ENCODE measurements at places on chromosomes 2 and 18.

DNA sequence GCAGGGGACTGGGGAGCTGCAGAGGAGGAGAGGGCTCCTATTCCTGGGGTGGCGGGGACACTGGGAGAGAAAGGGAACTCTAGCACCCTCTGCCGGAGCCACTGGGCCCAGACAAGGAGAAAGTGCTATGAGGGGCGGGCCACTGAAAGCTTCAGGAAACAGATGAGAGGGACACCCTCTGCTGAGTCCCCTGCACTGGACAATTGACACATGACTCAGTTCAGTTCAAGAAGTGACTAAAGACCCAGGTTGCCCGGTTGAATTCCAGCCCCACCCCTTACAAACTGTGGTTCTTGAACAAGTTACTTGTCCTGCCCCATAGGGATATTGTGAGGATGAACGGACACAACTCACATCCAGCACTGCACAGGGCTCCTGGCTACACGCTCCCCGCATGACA is 5.0 kb downstream of the RUFY4 start:
- DNase-seq = no peak

- DNase-seq = no peak
Measured at GRCh38 chr2:202161151-202161835, 77.1 kb downstream of the SUMO1 start.

DNA sequence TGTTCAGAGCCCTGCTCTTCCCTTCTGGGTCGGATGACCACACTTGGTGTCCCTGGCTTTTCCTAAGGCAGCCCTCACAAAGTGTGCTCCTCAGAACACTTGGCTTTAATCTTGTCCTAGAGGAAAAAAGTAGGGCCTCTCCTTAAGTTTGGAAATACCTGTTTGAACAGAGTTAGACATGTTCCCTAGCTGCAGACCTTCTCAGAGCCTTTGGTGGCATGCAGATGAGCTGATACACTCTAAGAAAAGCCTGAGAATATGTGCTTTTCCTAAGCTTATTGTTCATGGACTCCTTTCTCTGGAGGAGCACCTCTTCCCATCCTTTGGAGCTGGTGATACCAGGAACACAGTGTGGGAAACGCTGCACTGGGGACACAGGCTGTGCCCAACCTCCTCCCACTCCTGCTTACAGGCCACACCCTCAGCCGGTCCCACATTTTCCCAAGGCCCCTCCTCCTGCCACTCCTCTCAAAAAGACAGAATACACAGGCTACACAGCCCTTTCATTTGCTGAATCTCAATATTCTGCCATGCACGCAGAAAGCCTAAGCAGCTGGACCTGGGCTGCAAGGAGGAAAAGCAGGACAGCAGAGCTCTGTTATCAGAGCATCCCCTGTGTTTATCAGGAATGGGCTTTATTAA is 443.6 kb downstream of the NBAS start:
- no peak for DNase-seq

DNA sequence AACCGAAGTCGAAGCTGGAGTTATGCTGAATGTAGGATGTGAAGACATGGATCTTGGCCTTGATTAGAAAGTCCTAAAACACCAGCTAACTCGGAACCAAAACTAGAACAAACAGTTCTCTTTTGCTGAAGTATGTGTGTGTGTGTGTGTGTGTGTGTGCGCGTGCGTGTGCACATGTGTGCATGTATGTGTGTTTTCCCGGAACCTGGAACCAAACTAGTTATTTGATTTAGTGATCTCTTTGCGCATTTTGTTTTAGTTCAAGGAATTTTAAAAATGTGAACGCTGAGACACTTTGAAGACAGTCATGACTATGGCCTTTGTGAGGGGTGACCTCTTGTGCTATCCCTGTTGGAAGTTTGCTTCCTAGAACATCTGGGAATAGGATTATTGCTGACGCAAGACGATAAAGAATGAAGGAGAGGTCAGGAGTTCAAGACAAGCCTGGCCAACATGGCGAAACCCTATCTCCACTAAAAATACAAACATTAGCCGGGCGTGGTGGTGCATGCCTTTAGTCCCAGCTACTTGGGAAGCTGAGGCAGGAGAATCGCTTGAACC is 23.8 kb downstream of the FHL2 start:
- no peak for DNase-seq

DNA sequence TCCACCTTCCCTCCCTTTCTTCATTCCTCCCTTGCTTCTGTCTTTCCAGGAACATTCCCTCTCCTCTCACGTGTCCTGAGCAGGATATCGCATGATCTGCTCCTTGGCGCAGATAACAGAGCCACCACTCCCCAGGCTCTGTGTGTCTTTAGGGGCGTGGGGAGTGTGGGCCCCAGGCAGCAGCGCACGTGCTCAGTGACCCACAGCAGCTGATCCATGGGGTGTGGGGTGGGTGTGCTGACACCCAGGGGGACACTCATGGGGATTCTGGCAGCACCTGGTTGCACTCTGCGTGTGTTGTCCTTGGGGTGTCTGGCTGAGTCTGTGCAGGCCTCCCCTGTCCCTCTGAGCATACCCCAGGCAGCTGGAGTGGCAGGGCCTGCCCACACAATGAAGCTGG is 9.9 kb upstream of the FOSL2 start:
- DNase-seq = no peak

GRCh38 chr2:142180820-142181533 is 50.2 kb upstream of the LRP1B start:
- no peak for DNase-seq

DNA sequence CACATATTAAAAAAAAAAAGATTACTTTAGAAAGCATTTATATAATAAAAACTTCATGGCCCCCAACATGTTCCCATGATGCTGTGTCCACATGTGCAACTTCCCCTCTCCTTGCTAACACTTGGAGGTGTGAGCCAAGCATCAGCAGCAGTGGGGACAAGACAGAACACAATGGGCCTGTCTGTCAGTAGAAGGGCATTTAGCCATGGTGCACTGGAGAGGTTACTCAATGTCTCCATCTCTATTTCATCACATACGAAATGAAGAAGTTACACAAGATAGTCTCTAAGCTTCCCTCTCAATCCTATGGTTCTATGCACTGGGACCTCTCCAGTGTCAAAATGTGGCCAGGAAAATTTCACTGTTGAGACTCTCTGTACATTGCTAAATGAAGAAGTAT is 2.5 kb downstream of the VIT start:
- no peak for DNase-seq

- no peak for DNase-seq
Measured at GRCh38 chr18:58527952-58528287, 101.0 kb downstream of the ALPK2 start.

DNA sequence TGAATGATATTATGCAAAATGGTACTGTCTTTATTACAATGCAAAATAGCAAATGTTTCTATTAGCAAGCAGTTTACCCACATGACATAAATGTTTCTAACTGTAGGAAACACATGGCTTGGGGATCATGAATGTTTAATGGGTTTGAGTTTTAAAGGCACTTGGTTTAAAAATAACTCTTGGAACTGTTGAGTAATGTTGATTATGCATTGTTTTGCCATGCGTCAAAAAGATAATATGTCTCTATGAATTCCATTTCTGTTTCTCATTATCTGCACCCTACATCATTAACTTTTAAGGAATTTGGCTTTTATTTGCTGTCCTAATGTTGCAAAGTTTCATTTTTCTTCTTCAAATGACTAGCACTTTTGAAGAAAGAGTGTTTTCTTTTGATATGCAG is 1355.5 kb downstream of the SUCLG1 start:
- no peak for DNase-seq

DNA sequence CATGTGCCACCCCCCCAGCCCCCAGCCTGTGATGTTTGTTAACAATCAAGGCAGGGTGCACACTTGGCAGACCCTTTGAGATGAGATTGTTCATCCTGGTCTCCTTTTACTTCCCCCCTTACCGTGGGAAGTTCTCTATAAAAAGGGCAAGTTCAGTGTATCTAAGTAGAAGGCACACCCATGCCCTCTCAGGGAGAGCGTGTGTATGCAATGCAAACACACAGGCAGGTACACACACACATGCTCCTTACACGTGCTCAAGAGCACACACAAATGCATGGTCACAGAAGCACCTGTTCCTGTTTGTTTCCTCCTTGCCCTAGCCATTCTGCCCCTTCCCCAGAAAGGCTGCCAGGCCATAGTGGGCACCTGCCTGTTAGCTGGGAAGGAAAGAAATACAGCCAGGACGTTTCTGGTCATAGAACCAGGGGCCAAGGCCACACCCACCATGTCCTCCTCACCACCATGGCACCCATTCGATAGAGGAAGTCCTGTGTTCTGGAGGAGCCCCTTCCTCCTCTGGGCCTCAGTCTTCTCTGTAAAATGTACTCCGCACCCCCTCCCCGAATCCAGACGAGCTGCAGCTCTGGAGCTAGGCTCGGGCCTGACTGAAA is 3.1 kb downstream of the ATOH8 start:
- no peak for DNase-seq

GRCh38 chr2:156982615-156983014 is 274.9 kb upstream of the GALNT5 start:
- no peak for DNase-seq

DNA sequence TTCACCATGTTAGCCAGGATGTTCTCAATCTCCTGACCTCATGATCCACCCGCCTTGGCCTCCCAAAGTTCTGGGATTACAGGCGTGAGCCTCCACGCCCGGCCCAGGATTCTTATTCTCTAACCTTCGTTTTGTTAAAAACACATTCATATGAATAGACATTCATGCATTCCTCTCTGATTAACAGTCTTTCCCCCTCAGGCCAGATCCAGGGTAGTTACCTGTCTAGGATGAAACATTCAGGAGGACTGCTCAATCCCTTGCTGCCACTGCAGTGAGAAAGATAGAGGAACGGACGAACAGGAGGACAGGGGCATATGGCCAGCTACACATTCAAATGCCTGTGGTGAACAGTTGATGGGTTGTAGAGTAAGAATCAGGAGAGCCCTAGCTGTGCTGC is 39.6 kb upstream of the EPC2 start:
- DNase-seq = no peak

DNA sequence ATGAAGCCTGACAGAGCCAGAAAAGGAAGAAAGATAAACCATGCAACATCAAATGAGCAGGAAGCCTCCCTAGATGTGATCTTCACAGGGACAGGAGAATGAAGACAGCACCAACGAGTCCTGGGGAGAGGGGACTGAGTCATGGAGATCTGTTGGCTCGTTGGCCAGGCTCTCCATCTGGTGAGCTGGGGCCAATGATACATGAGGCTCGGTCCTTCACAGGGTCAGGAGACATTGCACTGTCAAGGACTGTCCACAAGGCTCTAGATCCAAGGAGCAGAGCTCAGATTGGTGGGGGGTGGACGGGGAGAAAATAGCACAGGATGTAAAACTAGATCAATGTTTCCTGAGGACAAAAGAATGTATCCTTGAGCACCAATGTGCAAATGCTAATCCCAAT is 735 bp downstream of the CD207 start:
- no peak for DNase-seq

- no peak for DNase-seq
Measured at GRCh38 chr2:8984157-8984556, 19.3 kb downstream of the MBOAT2 start.

- DNase-seq = no peak
Measured at GRCh38 chr2:45192991-45193390, 183.7 kb upstream of the SIX2 start.

DNA sequence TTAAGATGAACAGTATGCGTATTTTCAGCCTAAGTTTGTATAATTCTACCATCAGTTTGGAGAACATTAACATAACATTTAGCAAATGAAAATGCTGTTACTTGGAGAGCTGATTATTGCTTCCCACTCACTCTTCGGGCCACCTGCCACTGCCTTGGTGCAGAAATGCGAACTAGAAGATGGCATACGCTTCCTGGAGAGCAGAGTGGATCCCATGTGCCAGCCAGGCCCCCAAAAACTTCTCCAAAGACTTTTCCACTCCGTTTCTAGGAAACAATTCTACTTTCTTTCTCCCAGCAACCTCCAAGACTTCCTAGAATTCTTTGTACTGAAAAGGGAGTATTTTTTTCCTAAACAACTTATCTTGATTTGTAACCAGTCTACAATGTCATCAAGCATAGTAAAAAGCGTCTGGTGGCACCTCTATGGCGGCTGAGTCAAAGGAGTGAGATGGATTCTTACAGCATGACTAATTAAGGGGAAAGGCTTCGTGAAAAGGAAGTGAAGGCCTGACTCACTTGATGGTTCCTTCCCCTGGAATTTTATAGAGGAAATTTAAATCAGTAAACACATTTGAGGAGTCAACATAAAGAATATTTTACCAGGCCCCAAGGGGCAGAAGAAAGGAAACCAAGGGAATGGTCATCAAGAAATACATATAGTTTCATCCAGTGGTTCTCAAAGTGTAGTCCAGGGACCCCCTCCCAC is 36.6 kb downstream of the FEZ2 start:
- no peak for DNase-seq

GRCh38 chr2:124333784-124334183 is 308.7 kb downstream of the CNTNAP5 start:
- no peak for DNase-seq

GRCh38 chr2:203605302-203605701 is 70.2 kb upstream of the RAPH1 start:
- DNase-seq = no peak

- no peak for DNase-seq
Measured at GRCh38 chr2:238947920-238948710, 100.2 kb downstream of the TWIST2 start.

DNA sequence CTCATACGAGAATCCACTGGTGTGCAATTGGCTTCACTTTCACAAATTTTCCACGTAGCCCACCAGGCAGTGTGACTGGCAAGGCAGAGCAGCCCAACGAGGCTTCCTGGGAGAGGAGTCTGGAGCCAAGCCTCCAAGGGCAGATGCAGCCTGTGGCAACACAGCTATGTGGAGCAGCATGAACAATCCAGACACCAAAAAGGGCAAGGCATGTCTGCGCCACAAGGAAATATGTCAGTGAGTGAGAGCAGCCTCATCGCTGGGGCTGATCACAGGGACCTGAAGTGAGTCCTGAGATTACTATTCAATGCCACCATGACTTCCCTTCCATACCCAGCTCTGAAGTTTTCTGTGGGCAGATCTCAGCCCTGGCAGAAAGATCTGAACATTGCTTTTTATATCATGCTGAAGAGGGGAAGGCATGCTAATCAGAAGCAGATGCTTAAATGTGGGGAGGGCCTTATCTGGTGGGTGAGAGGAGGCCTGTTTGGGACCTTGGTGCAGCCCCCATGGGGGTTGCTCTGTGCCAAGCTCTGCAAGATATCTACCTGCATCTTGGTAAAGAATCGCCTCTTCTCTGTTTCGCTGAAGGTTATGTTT is 40.0 kb upstream of the PUM2 start:
- no peak for DNase-seq

DNA sequence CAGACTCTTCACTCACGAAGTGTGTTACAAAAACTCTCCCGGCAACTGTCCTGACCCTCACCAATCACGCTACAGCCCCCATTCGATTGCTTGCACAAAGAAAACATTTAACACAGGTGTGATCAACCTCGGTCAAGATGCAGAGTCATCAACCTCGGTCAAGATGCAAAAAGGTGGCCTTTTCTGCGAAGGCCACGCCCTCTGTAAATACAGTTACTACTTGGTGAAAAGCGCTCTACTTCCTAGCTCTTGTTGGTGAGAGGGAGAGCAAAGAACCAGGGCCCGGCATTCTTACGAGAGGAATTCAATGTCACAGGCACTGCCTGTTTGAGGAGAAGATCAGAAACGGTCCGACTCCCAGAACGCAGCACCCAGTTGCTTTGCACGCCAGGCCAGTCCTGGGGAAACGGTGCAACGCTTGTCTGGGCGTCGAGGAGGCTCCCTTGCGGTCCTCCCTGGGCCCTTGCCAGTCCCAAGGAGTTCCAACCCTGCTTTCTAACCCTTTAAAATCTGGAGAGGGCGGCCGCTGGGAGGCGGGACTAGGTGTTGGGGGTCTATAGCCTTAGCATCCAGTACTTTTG is 1.9 kb downstream of the PIEZO2 start:
- no peak for DNase-seq

GRCh38 chr2:144944546-144945220 is 424.8 kb upstream of the ZEB2 start:
- no peak for DNase-seq
